T-helper 22 cell (primary cell): ENCODE measurements at places on chromosomes 1 and 21.

- no peak for DNase-seq
Observed at GRCh38 chr1:77068013-77068412, 151.2 kb downstream of the PIGK start.

DNA sequence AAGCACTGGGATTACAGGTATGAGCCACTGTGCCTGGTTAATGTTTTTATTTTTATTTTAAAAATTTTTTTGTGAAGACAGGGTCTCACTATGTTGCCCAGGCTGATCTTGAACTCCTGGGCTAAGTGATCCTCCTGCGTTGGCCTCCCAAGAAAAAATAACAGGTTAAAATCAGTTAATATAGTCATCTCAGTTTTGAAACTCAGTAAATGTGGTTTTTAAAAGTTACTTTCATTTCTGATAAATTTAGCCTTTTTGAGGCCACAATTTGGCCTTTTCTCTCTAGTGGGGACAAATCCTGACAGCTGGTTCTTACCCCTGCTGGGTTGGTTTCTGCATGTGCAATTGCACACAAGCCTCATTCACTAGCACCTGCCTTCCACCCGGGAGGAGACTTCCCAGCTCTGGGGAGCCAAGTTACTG, 13.3 kb downstream of the PMF1 start:
- DNase-seq, result no peak

- DNase-seq, result no peak
Observed at GRCh38 chr1:162605225-162605927, 26.9 kb upstream of the DDR2 start.

- no peak for DNase-seq
Observed at GRCh38 chr1:209542585-209542984, 40.9 kb upstream of the CAMK1G start.

- DNase-seq, result no peak
Observed at GRCh38 chr1:66290761-66291530, 243.0 kb upstream of the SGIP1 start.

GRCh38 chr1:31689854-31690253, 14.0 kb downstream of the COL16A1 start:
- DNase-seq, result no peak

DNA sequence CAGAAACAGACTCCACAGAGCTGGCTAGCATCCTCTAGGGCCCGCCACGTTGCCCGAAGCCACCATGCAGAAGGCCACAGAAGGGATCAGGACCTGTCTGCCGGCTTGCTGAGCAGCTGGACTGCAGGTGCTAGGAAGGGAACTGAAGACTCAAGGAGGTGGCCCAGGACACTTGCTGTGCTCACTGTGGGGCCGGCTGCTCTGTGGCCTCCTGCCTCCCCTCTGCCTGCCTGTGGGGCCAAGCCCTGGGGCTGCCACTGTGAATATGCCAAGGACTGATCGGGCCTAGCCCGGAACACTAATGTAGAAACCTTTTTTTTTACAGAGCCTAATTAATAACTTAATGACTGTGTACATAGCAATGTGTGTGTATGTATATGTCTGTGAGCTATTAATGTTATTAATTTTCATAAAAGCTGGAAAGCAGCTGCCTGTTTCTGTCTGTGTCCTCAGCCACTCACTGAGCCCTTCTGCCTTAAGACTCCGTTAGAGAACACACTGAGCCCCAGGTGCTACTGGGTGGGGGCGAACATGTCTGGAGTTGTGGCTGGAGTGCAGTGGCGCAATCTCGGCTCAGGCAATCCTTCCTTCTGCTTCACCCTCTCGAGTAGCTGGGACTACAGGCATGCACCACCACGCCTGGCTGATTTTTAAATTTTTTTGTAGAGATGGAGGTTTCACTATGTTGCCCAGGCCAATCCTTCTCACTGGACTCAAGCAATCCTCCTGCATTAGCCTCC, 14.8 kb downstream of the MFSD2A start:
- no peak for DNase-seq

- DNase-seq, result no peak
Observed at GRCh38 chr1:172043900-172044299, 202.6 kb downstream of the DNM3 start.

- no peak for DNase-seq
Observed at GRCh38 chr1:108511764-108512163, 48.1 kb upstream of the EEIG2 start.

DNA sequence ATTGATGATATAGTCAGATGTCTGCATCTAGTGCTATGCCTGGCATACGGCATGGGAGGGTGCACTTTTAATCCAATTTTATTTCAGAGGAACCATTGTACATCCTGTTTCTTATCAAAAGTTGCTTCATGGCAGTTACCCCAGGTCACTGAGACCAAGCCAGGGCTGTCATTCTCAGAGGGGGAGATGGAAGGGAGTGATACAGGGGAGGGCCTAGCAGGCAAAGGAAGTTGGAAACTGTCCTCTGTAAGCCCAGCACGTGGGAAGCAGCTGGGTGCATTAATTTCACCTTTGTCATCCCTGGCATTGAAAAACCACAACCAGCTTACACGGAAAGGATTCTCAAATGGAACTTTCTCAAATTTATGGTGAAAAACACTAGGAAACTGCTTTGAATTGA, 458.7 kb upstream of the ADAMTS5 start:
- no peak for DNase-seq

DNA sequence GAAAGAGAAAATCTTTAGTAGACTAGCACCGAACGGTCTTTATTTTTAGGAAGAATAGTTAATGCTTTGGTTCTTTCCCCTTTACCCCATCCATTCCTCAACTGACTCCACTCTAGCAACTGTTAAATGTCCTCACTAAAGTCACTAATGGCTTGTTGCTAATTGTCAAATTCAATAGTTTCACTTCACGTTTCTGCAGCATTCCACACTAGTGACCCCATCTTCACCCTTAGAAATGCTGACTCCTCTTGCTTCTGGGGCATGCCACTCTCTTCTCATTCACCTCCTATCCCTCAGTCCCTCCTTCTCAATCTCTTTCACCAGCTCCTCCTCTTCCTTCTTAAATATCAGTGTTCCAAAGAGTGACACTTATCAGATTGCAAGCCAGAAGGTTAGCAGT, 19.4 kb upstream of the CADM3 start:
- no peak for DNase-seq

DNA sequence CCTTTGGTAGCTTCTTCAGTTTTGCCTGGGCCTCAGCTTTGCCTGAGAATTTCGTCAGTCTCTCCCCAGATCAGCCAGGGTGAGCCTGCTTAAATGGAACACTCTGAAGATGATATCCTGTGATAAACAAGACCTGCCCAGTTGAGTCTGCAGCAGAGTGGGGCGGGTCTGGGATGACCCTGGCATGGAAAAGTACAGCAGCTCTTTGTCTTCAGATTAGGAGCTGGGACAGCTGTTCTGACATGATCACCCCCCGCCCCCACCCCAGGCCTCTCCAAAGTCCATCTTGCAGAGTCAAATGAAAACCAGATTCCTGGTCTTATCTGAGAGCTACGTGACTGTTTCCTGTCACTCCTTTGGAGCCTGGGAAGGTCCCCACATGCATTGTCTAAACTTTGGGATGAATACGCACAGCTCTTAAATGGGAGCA, 2.2 kb upstream of the TMEM51 start:
- no peak for DNase-seq

DNA sequence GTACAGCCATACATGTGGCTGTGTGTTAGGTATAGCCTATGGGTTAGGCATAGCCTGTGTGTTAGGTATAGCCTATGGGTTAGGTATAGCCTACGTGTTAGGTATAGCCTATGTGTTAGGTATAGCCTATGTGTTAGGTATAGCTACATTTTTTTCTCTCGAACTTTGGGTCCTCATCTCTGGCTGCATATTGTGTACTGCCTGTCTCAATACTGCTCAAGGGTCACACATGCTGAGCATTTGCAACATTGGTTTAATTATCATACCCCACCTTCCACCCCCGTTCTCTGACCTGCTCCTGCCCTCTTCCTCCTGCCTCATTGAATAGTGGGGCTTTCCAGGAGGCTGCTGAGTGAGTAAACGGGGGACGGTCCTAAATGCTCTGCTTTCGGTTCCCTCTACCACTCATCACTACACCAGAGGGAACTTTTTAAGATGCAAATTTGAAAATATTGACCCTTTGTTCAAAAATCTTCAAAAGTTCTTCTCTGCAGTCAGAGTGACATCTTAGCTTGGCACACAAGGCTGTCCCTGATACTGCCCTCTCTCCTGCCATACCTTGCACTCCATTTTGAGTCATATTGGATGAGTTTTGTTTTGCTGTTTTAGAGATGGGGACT, 17.8 kb downstream of the OR2B11 start:
- DNase-seq, result no peak

DNA sequence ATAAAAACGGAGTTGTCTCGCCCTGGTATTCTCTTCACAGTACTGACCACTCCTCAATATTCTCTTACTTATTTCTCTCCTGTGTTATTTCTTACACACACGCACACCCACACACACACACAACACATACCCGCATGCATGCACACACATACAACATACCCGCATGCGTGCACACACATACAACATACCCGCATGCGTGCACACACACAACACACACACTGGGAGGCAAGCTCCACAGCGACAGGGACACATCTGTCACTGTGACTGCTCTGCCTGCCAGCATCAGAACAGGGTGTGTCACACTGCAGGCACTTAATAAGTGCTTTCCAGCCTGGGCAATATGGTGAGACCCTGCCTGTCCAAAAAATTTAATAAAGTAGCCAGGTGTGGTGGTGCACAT, 20.8 kb upstream of the DDOST start:
- DNase-seq, result no peak

GRCh38 chr1:81848880-81849682, 48.3 kb downstream of the ADGRL2 start:
- no peak for DNase-seq

- DNase-seq, result no peak
Observed at GRCh38 chr21:7933923-7934322, 2587.5 kb upstream of the TPTE start.

DNA sequence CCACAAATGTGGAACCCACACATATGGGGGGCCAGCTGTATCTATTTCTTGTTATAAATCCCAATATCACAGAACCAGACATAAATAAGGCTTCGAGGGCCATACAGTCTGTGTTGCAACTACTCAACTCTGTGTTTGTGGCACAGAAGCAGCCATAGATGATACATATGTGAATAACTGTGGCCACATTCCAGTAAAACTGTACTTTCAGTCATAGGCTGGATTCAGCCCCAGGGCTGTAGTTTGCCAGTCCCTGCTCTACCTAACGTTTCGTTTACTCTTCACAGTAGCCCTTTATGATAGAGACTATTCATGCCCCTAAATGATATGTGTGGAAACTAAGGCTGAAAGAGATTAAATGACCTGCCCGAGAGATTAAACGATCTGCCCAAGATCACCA, 48.7 kb downstream of the FHAD1 start:
- DNase-seq, result no peak

DNA sequence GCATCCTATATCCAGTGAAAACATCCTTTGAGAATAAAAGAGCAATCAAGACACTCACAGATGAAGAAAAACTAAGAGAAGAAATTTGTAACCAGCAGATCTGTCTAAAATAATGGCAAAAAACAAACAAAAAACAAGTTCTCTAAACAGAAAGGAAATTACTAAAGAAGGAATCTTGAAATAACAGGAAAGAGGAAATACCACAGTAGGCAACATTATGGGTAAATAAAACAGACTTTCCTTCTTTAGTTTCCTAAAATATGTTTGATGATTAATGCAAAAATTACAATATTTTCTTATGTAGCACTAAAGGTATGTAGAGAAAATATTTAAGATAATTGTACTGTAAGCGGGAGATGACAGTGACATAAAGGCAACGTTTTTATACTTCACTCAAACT, 23.5 kb downstream of the SLC19A1 start:
- DNase-seq, result no peak

DNA sequence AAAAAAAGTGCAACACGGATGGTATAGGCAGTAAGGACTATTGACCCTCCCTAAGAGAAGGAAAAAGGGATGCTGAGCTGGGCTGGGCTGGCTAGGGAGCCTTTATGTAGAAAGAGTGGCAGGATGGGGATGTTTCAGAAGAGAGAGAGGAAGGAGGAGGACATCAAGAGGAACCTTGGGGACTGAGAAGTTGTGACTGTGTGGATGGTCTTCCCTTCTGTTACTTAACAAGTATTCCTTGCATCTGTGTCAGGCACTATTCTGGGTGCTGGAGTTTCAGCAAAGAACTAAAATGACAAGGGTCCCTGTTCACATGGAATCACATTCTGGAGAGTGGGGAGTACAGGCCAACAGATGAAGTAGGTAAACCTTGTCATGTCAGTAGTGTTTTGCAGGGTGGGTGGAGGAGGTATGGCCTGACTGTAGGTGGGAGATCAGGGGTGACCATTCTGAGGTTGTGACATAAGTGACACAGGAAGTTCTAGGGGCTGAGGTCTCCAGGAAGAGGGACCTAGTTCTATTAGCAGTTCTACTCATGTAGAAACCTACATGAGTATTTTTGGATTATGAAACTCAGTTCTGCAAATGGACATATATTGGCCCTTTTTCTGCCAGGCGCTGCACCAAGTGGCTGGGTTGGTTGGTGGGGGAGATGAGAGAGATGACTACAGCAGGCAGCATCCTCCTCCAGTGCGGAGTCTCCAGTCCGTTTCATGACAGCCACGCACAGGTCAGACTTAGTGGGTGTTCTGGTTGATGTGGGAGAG, 53.8 kb downstream of the PRDM2 start:
- no peak for DNase-seq

DNA sequence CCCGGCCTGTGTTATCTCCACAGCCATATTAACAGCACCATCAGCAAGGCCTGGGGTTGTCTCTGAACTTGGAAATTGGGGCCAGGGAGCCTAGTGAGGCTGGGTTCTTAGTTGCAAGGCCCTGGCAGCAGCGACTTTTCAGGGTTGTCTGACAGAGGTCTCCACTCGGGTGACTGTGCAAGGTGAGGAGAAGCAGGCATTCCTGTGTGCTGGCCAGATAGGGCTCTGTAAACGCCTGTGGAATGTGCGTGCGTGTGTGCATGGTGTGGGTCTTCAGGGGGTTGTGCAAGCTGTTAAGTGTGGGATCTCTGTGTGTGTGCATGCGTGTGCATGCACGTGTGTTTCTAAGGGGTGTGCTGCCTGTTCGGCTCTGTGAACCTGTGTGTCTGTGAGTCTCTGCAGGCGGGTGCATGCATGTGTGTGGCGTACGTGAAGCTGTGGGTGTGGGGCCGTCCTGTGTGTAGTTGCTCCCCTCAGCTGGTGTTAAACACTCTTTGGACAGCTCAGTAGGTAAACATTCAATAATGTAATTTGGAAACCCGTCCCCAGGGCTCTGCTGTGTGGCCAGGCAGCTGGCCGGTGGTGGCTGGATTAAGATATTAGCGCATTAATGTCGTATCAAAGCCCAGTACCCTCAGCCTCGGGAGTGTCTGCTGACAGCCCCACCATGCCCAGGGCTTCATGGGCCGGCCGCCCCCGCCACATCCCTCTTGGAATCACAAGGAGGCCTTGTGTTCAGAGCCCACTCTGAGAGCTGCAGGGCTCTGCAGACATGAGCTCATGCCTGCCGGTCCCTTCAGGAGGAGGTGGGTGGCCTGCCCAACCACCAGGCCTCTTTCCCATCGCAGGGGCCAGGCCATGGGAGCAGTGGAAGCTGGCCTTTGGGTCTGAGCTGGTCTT, 189.9 kb downstream of the FOXD2 start:
- no peak for DNase-seq

DNA sequence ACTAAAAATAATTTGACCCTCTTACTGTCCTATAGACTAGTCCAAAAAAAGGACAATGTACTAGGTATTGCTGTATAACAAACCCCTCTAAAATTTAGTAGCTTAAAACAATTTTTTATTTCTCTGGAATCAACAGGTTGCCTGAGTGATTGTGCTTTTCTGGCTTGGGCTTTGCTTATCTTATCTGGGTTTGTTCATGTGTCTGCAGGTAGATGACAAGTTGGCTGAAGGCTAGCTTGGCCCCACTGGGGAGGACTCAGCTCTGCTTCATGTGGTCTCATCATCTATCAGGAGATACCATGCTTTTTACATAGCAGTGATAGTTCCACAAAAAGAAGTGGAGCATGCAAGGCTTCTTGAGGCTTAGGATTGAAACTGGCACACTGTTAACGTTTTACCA, 114.2 kb downstream of the MAN1A2 start:
- no peak for DNase-seq
